ENCODE measurements at places on chromosomes 16 and 17.

- no peak for DNase-seq
Measured at GRCh38 chr16:66030036-66030435, 336.5 kb upstream of the CDH5 start.

DNA sequence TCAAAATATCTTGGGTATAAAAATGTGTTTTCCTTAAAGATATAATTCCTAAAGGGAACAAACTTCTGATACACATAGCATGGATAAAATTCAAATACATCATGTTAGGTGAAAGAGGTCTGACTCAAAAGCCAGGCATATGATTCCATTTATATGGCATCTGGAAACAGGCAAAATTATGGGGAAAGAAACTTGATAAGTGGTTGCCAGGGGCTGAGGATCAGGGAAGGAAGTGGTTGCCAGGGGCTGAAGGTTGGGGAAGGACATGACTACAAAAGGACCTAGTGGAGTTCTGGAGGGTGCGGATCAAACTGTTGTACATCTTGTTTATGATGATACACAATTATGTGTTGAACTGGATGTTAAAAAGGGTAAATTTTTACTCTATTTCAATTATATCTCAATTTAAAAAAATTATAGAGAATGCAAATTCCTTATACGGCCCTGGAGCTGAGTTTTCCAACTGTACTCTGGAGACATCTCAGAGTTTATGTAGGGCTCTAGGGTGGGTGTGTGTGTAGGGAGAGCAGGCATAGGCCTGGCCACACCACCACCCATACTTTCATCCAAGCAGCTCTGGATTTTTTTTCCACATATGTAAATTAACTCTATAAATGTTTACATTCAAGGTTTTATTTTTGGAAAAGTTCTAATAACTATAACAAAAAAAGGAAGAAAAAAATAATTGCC lies 55.0 kb downstream of the AMFR start:
- no peak for DNase-seq

DNA sequence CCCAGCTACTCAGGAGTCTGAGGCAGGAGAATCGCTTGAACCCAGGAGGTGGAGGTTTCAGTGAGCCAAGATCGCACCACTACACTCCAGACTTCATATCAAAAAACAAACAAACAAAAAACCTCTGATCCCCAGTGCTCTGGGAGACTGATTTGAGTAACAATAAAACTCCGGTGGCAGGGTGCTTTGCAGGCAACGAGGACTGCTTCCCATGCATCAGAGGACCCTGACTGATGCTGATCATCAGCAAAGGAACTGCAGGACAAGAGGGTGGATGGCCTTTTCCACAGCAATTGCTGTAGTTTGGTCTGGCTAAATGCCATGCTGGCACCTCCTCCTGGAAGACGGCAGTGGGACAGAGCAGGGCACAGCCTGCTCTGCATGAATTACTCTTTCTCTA lies 6.4 kb upstream of the SLC39A11 start:
- DNase-seq: no peak

GRCh38 chr17:44940768-44941167 lies 6.8 kb downstream of the KIF18B start:
- no peak for DNase-seq

DNA sequence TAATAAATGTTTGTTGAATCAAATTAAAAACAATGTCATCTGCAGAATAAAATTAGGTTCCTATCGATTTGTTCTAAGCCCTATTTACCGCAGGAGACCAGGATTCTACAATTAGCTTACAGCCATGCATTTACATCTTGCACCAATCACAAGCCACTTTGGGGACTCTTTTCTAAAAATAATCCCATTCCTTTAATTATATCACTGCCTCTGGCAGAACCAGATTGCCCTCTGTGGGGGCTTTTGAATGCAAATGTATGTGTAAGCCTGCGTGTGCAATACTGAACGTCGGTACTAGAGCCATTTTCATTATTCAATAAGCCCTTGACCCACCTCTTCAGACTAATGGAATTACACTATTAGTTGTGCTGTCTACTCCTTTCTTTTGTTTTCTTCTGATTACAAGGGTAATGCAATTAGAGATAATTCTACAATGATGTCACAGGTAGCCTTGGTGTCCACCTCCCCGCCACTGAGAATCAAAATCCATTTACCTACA lies 391.3 kb upstream of the XYLT1 start:
- DNase-seq: no peak

Data from naive thymus-derived CD8-positive, alpha-beta T cell (primary cell).